ENCODE measurements at places on chromosomes 7 and 10.
A peak's percentile ranks its signal among the peaks of the same experiment; 100 is the strongest.

DNA sequence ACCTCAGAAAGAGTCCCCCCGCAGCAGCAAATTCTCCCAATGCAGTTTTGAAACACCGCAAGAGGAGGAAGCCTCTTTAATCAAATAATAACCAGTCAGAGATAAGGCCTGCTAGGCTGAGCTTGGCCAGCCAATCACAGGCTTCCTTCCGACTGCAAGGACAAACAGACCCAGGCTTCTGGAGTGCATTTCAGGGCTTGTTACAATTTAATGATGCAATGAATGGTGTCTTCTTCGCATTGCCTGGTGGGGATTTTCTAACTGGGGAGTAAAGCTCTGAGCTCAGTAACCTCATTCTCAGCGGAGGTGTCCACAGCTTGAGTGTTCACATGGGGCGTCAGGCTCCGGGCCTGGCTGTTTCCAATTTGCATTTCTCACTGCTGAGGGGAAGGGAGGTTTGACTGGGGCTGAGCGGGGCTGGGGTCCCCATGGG, 31.8 kb upstream of the GPAM start:
- DNase-seq: no peak

GRCh38 chr10:88989824-88990383, 694 bp upstream of the FAS start:
- peak; percentile 79 for DNase-seq

DNA sequence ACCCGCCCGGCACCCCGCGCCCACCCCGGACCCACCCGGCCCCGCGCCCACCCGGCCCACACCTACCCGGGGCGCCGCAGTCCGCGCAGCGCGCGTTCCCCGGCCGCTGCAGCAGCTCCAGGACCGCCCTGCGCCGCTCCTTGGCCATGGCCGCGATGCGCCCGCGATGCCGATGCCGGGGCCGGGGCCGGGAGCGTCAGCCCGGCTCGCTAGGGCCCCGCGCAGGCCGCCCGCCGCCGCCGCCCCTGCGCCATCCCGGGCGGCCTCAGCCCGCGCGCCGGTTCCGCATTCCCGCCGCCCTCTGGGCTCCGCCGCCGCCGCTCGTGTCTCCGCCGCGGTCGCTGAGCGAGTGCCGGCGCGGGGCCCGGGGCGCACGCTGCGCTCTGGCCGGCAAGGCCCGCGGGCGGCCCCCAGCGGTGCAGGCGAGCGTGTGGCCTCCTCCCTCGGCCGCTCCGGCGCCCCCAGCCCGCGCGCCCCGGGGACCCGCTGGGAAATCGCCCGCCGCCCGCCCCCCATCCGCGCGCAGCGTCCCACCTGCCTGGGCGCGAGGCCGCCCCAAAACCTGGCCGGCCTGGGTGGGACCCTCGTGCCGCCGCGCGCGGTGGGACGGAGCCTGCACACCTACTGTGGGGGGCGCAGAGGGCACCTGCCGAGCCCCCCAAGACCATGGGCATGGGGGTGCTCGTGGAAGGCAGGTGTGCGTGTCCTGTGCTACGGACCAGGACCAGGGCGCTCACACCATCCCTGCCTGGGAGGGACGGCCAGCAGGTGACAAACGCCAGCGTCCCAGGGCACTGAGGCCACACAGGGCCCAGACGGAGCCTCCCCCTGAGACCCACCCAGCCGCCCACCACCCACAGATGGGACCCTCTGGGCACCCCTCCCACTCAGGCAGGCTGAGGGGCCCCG, at the start of gene ADAP1:
ADAP1 (minus strand) TSS at position 351 of the 909 bp plus-strand sequence; CDS start at position 148, 203 bp downstream.
- no peak for DNase-seq

DNA sequence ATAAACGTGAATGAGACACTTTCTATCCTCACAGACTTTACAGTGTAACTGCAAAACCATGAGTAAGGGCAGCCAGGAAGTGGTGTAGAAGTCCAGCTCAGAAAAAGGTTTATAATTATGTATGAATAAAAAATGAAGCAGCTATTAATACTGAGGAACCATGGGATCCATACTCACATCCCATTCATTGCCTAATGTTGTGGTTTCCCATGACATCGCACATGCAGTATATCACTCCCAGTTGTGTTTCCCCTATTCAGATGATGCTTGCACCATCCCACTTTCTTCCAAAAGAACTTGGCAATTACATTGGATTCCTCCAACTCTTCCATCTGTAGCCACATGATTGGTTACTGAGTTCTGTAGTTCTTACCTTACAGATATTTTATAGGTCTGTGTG, 74.5 kb upstream of the SEMA3D start:
- no peak for DNase-seq

DNA sequence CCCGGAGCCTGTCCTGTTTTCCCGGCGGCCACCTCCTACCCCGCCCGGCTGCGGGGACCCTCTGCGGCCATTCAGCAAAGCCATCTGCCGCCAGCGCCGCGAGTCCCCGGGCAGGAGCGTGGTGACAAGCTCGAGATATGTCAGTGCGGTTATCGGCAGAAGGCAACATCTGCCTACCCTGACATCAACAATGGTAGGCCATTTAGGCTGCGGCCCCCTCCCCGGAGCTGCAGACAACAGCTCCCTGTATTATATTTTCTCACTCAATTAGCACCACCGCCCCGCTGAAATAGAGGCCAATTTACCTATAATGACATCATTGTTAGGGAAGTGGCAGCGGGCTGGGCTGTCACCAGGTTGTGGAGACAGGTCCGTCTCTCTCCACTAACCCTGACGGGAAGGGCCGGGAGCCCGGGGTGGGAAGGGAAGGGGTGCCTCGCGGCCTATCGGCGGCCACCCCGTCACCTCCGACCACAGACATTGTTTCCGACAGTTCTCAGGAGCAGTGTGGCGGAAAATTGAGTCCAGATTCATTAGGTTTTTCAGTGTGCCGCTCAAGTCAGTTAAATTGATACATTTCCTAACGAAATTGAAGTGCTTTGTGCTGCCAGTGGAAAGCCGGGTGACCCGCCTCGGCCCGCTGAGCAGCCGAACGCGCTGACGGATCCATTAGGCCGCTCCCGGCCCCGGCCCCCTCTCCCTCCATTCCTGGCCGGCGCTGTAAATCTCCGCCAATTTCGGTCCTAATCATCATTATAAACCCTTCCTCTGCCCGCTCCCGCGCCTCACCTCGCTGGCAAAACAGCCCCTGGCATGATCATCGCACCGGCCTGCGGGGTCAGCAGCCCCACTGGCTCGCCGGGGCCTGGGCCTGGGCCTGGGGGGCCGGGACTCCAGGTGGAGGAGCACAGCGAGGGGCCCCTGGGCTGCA, 43.0 kb downstream of the UNCX start:
- no peak for DNase-seq

DNA sequence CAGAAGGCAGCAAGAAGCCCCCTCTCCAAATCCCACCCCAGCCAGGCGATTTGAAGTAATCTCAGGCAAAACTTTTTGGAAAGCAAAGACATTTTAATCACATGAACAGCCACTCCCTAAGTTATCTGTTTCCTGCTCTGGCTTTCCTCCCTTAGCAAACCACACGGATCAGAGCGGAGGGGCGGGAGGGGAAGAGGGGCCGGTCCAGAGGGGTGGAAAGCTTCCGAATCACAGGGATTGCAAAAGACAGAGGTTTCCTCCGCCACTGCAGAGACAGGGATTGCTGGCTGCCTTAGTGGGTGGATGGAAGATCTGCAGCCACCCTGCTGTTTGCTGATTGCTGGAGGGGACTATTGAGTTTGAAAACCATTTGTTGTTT, 41.2 kb downstream of the ZCCHC24 start:
- no peak for DNase-seq

DNA sequence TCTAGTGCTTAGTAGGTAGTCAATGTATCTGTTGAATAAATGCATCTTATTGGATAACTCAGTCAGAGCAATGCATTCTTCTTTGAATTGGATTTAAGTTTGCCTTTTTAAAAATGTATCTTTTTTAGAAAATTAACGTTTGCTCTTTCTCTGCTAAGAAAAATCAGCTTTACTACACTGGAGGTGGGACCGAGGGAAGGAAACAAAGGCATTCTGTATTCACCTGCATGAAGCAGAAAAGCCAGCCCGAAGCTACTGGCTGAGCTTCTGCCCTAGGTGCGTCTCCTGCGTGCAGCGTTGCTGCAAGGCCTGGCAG, 22.2 kb upstream of the ITGB1 start:
- no peak for DNase-seq

DNA sequence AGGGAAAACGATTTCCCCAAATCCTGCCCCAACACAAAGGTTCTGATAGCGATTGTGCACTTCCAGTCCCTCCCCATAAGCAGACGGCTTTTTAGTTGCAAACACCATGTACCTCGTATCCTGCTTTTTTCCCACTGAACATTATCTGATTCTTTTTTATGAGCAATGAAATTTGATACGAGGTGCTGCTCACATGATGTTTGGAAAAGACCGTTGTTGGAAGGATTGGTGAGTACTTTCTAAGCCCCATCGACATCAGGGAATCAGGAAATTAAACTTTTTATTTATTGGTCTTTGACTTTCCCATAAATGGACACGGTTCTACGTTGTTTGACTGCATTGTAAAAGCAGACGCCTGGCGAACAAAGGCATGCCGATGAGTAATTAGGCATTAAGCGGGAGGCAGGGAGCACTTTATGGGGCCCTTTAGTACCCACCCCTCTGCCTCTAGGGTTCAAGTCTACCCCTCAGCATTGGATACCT, 49.4 kb downstream of the TEX36 start:
- DNase-seq: no peak

DNA sequence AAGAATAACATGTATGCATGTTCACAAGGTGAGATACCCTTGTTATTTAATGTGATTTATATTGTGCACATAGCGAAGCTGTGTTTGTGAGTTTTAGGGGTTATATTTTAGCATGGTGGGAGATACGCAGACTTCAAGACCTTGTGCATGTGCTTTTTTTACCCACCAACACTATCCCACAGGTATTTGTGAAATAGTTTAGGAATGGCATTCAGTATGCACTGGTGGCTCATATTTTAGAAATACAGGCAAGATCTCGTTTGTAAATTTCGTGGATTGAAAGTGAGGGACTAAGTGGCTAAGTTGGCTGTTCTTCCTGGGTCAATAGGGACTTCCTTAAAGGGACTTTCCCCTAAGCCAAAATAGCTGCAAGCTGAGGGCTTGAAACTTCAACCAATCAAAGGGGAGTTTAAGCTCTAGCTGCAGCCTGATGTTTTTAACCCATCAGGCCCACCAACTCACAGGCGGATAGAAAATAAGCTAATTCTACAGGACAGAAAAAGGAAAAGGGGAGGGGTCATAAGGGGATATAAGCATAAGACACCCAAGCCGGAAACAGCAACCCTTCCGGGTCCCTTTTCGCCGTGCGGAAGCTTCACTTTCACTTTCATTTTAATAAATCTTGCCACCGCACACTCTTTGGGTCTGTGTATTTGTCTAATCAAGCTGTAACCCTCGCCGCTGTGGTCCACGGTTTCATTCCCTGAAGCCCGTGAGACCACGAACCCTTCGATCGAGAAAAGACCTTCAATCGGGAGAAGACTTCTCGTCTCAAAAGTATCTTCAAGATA, 291.0 kb downstream of the GPR158 start:
- DNase-seq: no peak

- no peak for DNase-seq
These were observed 45.6 kb upstream of the PDE1C start for GRCh38 chr7:32115831-32116230.

DNA sequence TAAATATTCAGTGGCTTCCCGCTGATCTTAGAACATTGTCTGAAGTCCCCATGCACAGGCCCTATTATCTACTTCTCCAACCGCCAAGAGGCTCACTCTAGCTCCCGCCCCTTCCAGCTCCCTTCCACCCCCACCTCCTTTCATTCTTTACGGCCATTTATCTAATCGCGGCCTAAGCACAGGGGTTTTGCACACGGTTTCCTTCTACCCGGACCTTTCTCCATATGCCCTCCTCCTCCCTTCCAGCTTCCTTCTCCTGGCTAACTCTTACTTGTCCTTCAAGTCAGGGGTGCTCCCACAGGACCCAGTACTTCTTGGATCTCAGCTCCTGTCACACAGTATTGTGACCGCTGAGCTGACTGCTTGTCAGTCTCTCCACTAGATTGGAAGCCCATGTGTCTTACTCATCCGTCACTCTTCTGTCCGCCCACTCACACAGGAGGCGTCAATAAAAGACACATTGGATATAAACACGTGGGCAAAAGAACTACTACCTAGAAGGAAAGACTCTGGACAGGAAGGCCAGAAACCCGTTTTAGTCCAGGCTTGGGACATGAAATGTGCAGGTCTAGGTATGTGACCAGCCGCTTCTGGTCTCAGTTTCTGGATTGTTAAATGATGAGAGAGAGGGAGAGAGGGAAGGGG, 20.2 kb upstream of the HPS1 start:
- DNase-seq: no peak

GRCh38 chr10:16992611-16993119, 136.9 kb downstream of the CUBN start:
- no peak for DNase-seq

- DNase-seq: peak; percentile 39
These were observed 14.9 kb upstream of the STOX1 start for GRCh38 chr10:68812420-68812819.

DNA sequence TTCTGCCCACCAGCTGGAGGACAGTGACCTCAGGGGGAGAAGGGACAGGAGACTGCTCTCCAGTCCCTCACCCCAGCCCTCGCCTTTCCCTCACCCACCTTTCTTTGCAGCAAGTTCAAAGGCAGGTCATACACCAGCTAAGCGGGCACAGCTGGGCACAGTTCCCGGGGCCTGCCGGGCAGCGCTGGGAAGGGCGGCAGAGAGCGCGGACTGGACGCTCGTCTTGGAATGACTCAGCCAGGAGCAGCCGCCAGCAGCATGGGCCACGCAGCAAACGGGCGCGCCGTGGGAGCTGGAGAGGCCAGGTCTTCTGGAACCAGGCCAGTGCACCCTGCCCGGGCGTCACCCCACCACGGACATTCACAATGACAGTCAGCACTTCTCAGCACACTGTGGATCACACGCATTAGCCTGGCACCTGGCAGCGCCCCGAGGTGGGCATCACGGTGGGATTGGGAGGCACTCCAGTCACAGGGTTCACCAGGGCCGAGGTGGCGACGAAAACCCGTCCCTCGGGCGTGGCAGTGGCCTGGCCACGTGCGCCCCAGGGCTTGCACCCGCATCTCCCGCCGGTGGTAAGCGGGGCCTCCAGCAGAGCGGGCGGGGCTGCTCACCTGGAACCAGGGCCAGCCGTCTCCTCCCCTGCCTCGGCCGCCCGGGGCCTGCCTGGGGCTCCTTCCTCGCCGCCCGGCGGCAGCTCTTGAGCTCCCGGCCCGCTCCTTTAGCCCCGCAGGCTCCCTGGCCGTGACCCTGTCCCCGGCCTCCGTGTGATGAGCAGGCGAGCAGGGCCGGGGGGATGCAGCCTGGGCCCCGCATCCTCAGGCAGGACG, 29.0 kb upstream of the WDFY4 start:
- DNase-seq: peak; percentile 65

Data from ascending aorta (tissue), 2 donors.